NCI-H774 (cell line): ENCODE measurements at places on chromosomes 1 and 21.

DNA sequence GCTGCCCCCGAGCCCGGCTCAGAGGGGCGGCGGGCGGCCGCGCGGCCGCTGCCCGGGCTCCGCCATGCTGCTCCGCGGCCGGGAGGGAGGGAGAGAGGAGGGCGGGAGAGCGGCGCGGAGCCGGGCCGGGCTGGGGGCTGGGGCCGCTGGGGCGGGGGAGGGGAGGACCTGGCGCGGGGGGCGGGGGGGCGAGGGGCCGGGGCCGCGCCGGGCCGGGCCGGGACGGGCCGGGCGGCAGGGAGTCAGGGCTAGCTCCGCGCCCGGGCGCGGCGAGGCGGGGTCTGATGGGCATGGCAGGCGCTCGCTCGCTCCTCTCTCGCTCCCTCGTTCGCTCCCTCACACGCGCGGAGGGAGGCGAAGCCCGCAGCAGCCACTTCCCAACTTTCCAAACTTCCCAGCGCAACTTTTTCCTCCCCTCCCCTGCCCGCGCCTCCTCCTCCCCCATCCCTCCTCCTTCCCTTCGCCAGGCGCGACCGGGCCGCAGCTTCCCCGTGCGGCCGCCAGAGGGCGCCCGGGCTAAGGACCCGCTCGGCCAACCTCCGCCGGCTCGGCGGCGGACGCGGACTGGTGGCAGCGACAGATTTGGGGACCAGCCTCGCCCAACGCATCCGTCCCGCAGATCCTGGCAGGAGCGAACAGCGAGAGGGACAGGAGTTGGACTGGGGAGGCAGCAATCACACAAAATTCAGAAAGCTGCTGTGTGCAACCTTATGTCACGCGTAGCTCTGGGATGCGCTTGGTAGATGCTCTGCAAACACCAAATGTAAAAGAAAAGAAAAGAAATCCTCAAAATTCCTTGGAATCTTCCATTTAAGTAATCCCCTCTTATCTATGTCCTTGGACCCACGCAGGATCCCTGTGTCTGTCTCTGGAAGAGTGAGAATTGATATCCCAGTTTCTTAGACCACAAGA lies at the start of gene TRABD2B:
Gene TRABD2B (minus strand): TSS at position 97 of the 912 bp plus-strand sequence.
- peak; percentile 65 for DNase-seq

DNA sequence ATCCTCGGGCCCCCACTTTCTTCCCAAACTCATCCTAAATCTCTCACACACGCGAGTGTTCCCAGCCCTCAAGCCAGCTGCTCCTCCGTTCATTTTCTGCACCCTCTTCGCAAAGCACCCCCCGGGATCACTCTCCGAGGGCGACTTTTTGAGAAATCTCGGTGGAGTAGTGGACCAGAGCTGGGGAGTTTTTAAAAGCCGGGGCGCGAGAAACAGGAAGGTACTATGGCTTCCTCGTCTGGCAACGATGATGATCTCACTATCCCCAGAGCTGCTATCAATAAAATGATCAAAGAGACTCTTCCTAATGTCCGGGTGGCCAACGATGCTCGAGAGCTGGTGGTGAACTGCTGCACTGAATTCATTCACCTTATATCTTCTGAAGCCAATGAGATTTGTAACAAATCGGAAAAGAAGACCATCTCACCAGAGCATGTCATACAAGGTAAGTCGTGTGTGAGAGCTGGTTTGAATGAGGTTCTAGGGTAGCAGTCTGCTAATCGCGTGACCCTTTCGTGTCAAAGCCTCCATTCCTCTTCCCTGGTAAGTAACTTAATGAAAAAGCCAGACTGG lies 800 bp downstream of the DR1 start:
- DNase-seq = no peak

GRCh38 chr1:106276871-106277270 lies 779.6 kb upstream of the PRMT6 start:
- no peak for DNase-seq

- DNase-seq = no peak
These were observed 161.8 kb upstream of the IRF2BP2 start for GRCh38 chr1:234771642-234772344.

DNA sequence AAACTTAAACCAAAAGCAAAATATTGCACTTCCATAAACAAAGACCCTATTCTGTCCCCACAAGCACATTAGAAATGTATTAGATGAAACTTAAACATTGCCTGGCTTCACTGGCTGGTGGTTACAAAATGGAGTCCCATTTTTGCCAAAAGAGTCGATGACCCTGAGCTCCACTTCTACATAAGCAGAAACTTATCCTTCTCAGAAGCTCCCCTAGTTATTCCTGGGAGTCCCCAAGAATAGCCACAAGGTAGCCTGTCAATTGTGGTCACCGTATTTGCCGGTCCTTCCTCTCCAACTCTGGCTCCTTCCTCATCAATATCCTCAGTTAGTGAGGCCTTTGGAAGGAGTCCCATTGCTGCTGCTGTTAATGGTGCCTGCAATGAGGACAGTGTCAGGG lies 37.3 kb downstream of the CDCP2 start:
- no peak for DNase-seq

- DNase-seq = no peak
These were observed 12.9 kb upstream of the SHCBP1L start for GRCh38 chr1:182965861-182966260.

- DNase-seq = no peak
These were observed 17.7 kb downstream of the S100A10 start for GRCh38 chr1:151976015-151976343.

GRCh38 chr1:25197982-25198662 lies 34.2 kb downstream of the SYF2 start:
- DNase-seq = no peak

GRCh38 chr1:103267893-103268292 lies 159.6 kb upstream of the COL11A1 start:
- DNase-seq = no peak
